ENCODE measurements at places on chromosomes 1 and 21. TPM values are rescaled to one million over a fixed set of nuclear protein-coding genes. Genes with fewer than 3 reads are reported as not detected.

DNA sequence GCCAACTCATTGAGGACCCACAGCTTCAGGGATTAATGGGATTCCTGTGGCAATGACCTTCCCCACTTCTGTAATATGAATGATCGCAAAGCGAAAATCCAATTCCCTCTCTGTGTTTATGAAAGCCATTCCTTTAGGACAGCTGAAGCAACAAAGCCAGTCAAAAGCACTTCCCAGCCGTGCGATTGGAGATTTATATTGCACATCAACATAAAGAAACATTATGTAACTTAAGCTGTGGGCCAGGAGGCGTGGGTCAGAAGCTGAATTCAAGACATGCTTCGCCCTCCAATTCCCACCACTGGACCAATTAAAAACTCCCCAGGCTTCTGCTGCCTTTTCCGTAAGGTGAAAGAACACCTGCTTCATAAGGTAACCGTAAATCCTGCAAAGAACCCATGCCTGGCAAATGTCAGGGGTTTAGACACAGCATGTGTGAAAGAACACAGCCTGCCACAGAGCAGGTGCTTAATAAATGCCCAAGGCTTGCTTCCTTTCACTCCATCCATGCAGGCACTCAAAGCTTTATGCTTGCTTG lies 138.9 kb upstream of the SOD1 start:
- H3K36me3 ChIP-seq: no peaks in the 10 kb centered on the region
- H3K27me3 ChIP-seq: no peaks in the 10 kb centered on the region
- no peak overlapping the region for H3K27ac ChIP-seq
- H3K4me3 ChIP-seq: no peak overlapping the region
- H3K4me1 ChIP-seq: no peaks in the 10 kb centered on the region

- no peaks in the 10 kb centered on the region for H3K36me3 ChIP-seq
- H3K27ac ChIP-seq: no peak overlapping the region
- no peak overlapping the region for H3K4me3 ChIP-seq
Measured at GRCh38 chr1:157739229-157739901, 37.6 kb downstream of the FCRL2 start.

GRCh38 chr21:33069994-33070743 lies at the start of gene OLIG1:
OLIG1 (plus strand) TSS chr21:33070141; CDS start chr21:33070247, 106 bp downstream.
- H3K4me1 ChIP-seq: peaks cover 14% of the 10 kb centered on the region
- H3K27ac ChIP-seq: no peak within 1 kb of the TSS
- peaks cover 81% of the 10 kb centered on the region for H3K27me3 ChIP-seq
- DNase-seq: peak; percentile 23

GRCh38 chr1:201917362-201918033 lies 28.8 kb downstream of the SHISA4 start:
- H3K4me3 ChIP-seq: no peak overlapping the region
- peaks cover 41% of the 10 kb centered on the region for H3K4me1 ChIP-seq
- H3K36me3 ChIP-seq: no peaks in the 10 kb centered on the region

DNA sequence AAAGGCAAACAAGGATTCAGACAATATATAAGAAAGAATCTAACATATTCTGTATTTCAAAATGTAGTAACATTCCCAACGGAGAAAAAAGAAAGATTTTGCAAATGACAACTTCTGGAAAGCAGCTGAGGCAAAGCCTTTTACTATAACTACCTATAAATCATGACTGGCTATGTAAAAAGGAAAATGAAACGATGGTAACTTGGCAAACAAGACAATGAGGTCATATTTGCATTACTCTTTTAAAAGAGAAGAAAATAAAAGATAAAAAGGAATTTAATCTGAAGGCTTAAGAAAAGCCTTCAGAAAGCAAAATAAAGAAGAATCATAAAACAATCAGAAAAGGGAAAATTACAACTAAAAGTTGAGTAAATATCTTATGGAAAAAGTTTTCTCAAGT lies 25.1 kb upstream of the ASPM start:
- no peaks in the 10 kb centered on the region for H3K27me3 ChIP-seq
- H3K4me1 ChIP-seq: peaks cover 5% of the 10 kb centered on the region
- no peaks in the 10 kb centered on the region for H3K36me3 ChIP-seq
- H3K27ac ChIP-seq: no peak overlapping the region
- DNase-seq: no peak

DNA sequence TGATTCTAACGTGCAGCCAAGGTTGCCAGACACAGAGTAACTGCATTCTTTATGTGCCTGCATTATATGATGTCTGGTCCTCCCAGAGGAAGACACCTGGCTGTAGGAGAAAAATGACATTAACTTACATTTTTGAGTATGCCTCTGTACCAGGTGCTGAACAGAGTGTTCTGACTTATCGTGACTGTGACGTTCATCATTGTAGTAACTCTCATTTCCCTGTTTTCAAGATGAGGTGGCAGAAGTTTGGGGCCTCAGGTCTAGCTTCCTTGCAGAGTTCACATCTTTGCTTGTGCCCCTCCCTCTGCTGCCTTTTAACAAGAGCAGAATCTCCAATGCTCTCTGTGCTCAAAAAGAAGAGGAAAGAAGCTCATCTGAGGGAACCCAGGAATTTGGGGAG lies 488.0 kb downstream of the AJAP1 start:
- no peaks in the 10 kb centered on the region for H3K36me3 ChIP-seq
- no peak for DNase-seq
- no peak overlapping the region for H3K27ac ChIP-seq
- peaks cover 6% of the 10 kb centered on the region for H3K27me3 ChIP-seq
- no peak overlapping the region for H3K4me3 ChIP-seq

DNA sequence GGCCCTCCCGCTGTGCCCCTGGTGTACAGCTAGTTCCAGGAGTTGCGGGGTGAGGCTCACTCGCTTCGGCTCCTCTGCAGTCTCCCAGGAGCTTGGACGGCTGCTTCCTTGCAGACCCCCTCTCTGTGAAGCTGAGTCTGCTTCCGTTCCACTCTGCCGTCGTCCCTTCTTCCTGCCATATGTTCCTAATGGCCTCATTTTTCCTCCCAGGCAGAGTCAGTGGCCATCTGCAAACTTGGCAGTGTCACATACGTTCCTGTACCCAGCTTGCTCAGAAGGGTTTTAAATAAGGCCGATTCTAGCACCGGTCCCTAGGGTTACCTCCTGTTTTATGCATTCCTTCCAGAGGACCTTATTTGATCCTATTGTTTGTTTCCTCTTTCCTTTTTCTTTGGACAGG lies 21.3 kb downstream of the ACTL8 start:
- H3K36me3 ChIP-seq: no peaks in the 10 kb centered on the region
- H3K4me1 ChIP-seq: no peaks in the 10 kb centered on the region
- H3K4me3 ChIP-seq: no peak overlapping the region

DNA sequence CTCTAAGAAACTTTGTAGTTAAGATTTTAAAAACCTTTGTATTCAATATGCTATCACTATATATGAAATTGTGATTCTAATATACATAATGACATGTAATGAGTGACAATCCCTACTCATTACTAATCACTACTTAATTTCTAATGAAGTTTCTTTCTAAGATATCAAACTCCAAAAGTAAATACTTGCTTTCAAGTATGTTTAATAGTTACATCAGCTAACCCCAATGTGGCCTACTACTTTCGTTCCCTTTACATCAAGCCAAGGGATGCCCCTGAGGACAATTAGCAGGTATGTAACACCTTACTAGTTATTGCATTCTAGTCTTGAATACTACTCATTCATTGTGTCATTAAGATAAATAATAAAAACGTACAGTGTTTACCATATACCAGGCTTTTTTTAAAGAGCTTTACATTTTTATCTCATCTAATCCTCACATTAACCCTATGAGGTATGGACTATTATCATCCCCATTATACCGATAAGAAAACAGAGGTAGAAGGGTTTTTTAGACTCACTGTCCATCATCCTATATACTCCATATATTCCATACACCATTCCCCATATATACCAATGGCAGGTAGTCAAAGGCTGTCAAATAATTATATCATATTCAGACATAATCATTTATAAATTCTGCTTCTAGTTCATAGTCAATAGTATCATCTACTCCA lies 4.2 kb downstream of the PPP1R15B start:
- H3K27ac ChIP-seq: no peak overlapping the region
- DNase-seq: no peak
- peaks cover 35% of the 10 kb centered on the region for H3K36me3 ChIP-seq
- no peaks in the 10 kb centered on the region for H3K27me3 ChIP-seq

DNA sequence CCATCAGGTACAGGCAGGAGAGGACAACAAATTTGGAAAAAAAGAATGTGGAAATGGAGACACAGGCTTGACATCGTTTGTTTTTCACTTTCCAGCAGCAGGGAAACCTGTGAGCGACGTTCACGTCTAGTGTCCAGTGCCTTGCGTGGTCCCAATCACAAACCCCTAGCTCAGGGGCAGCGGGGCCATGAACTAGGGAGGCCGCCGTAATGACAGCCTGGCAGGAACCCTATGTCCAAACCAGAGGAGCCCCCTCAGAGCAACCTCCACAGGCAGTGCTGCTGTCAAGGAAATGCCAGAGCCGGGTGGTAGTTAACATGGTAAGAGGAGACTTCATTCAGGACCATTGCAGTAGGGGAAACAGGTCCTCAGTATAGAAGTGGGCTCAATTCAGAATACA lies 37.8 kb upstream of the PSEN2 start:
- H3K27ac ChIP-seq: no peak overlapping the region
- H3K4me3 ChIP-seq: no peak overlapping the region
- no peaks in the 10 kb centered on the region for H3K27me3 ChIP-seq
- DNase-seq: no peak

- DNase-seq: peak; percentile 29
- H3K4me1 ChIP-seq: no peaks in the 10 kb centered on the region
Measured at GRCh38 chr1:3213730-3214129, 144.7 kb downstream of the PRDM16 start.

Gene KCNK2
- total RNA-seq: 138 TPM

Gene DHRS3
- 38.1 TPM for total RNA-seq

Gene KANK4
- total RNA-seq: 0.12 TPM

Gene KIAA0040
- total RNA-seq: 16.2 TPM

Gene CRYAA
- not detected for total RNA-seq

Gene REN
- not detected for total RNA-seq

Gene THEM4
- total RNA-seq: 23.2 TPM

Gene SORT1
- total RNA-seq: 38.3 TPM

Measured in adrenal gland (tissue), 19 donors.